Fibroblast of skin of left biceps (primary cell): ENCODE measurements at places on chromosomes 7 and 10.

GRCh38 chr10:1809139-1809741, 71.9 kb upstream of the ADARB2 start:
- DNase-seq = no peak

- no peak for DNase-seq
Measured at GRCh38 chr10:113960617-113961181, 83.0 kb upstream of the ADRB1 start.

GRCh38 chr7:50497068-50497642, 47.0 kb upstream of the FIGNL1 start:
- no peak for DNase-seq

DNA sequence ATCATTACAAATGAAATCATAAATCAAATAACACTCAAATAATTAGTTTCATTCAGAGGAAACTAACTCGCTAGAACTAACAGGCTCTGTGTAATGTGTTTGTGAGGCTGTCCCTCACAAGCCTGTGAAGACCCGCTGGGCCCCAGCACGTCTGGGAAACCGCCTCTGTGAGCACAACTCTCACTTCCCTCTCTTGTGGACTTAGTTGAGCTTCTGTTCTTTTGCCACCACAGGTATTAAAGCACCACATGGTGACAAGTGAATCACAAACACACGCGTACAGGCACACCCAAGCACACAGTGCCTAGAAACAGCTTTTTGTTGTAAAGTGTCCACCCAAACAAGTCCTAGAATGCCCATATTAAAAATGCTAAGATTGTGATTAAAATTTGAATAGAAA, 51.0 kb downstream of the ZNF777 start:
- DNase-seq = no peak

- DNase-seq = no peak
Measured at GRCh38 chr10:52951824-52952223, 179.2 kb upstream of the MBL2 start.

- DNase-seq = no peak
Measured at GRCh38 chr7:13727751-13728150, 261.7 kb downstream of the ETV1 start.

DNA sequence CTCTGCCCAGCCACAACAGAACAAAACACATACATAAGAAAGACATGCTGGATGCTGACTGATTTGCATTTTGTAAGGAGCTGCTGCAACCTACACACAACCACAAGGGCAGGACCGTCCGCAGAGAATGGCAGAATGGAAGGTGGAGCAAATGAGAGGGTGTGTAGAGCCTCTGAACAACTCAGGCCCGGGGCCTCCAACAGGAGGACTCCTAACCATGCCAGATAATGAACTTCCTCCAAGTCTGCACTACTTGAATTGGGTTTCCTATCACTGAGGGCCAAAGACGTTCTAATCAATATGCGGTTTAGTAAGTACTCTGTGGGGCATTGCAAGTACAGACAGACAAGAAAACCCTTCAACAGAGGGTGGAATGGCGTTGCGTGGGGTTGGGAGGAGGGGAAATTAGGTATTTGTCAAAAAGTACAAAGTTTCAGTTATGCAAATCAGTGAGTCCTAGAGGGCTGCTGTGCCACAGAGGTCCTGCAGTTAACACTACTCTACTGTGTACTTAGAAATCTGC, 14.6 kb downstream of the VOPP1 start:
- DNase-seq = no peak

DNA sequence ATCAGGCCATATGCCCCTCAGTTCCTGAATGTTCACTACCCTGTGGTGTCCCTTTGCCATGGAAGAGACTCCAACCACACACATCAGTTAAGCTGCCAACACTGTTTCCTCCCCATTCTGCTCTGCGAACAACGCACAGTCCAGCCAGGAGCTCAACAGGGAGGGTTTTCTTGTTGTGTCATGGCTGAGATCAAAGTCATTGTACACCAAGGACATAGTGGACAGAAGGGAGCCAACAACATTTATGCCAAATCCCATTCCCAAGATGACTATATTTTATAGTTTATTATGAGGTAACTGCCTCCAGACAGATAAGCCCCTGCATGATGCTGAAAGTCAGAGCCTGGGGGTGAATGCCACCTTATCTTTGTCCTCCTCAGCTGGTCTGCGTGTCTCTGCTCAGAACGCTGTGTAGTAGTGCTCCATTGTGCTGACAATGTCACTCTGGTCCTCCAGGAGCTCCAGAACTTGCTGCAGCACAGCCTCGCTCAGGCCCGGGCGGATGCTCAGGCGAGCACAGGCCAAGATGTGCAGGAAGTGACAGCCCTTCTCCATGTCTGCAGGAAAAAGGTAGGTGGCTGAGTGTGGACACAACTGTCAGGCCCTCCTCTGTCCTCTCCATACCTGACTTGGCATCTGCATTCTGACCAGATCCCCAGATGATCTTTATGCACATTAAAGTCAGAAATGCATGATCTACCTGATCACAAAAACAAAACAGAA, 27.1 kb upstream of the SH3PXD2A start:
- no peak for DNase-seq

DNA sequence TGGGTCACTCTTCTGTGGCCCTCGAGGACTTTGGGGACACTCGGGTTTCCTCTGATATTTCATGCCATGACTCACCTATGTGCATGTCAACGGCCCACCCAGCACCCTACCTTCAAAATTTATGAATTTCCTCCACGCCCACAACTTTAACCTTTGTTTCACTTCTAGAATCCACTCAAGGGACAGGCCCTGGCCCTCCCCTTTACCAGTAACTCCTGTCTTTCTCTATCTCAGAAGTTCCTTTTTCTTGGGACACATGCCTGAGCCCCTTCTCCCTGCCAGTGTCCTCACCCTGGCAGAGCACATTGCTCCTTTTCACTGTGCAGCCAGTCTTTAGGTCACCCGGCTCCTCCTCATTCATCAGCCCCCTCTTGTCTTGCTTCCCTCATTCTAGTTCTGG, 282.5 kb upstream of the KLF6 start:
- DNase-seq = no peak

- DNase-seq = no peak
Measured at GRCh38 chr10:81680359-81680758, 194.6 kb upstream of the NRG3 start.

GRCh38 chr10:76080991-76081390, 649.6 kb downstream of the LRMDA start:
- no peak for DNase-seq
